GM04504 (cell line): ENCODE measurements at places on chromosomes 4 and X.

DNA sequence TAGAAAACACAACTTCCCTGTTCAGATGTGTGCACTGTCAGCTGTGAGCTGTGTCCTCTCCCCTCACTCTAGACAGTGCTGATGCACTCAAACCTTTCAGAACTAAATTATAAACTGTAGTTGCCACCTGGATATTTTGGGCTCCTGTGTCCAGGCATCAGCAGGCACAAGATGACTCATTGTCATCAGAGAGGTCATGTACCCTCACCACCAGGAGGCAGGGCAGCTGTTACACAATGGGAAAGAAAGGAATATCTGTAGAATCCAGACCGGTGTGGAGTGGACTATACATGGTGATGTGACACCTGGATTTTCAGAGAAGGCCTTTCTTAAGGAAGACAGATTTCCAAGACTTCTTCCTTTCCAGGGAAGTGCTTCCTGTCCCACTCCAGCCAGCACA is 854.4 kb upstream of the AGA start:
- DNase-seq = no peak

DNA sequence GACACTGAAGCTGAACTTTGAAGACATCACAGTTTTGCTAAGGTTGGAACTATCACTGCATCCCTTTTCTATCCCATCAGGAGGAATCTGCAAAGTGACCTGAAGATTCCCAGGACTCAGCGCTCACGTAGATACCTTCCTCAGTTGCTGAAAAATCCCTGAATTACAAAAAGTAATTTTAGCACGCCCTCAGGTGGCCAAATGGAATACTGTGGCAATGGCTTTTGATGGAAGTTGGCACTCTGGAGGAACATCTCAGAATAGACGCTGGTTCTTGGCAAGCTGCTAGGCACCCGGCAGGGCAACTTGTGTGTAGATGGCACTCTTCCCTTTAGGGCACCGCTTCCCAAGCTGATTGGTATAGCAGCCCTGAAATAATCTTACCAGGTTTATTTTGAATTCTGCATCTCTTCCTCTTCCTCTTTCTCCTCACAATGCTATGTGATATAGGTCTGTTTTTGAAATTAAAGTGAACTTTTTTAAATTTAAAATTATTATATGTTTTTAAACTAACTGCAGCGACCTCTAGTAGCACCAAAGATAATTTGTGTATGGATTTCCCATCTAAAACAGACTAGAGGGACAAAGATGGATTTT is 16.3 kb upstream of the ESX1 start:
- peak; percentile 4 for DNase-seq

DNA sequence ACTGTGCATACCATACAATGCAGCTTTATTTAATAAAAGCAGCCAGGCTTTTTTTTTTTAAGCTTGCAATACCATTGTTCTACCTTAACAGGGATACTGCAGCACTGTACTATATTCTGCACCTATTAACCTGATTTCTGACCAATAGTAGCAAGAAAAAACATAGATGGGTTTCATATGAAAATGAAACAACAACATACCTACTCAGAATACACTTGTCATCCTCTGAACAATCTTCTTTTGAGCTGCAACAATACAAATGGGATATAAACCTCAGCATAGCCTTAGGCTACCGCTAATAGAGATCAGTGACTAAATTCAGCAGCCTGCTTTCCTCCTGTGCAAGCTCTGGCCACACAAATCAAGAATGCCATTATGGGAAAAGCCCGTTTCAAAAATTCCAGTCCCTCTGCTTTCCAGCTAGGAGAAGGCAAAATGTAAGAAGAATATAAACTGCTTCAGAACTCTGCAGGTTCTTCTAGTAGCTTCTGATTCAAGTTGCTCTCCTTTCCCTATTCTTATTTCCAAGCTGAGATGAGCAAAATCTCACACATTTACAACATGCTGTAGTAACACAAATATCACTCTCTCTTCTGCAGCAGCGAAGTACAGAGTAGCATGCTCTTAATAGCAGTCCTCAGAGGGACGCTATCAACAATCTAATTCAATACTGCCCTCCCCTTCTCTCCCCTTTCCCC is 143.4 kb downstream of the KLHL13 start:
- no peak for DNase-seq

DNA sequence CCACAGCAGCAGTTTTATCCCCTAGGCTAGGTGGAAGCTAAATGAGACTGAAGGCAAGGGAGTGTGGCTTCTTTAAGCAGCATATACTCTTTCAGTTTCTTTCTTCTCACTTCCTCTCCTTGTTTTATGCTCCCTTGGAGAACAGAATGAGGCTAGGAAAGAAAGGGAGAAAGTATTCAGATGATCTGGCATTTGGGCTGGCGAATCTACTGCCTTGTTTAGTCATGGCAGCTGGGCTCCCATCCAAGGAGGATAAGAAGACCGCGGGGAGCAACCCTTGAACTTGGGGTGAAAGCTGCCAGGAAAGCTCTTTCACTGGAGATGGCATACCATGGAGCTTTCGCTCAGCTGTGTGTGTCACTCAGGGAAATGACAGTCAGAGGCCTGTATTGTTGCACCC is 72.1 kb downstream of the ARHGEF38 start:
- no peak for DNase-seq

GRCh38 chrX:1391370-1391706 is 575 bp downstream of the SLC25A6 start:
- no peak for DNase-seq

DNA sequence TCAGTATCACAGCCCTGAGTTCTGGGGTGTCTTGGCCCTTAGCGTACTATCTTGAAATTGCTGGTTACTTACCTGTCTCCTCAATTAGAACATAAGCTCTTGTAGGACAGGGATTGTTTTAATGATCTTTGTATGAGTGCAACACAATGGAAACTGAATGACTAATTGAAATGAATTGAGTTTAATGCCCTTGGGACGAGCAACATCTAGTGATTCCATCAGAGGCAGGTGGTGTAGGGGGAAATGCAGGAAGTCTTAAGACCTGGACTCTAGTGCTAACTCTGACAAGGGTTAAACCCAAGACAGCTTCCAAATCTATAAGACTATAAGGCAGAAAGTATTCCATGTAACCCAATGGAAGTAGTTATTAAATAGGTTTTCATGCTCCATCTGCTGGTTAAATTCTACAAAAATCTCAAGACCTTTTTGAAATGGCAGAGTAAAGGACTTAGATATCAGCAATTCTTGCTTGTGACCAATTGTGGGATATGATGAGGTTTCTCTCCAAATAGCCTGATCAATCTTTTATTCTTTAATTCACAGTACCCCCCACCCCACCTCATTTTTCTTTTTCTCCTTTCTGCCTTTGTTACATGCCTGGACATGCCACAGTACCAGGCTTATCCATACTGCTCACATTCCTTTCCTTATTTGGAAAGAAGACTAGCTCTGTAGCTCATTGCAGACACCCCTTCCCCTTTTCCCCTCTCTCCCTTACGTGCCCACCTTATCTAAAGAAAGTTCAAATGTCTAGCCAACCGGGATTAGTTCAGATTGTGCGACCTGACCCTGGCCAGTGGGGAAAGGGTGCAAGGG is 340.8 kb downstream of the PAPSS1 start:
- DNase-seq = no peak
